ENCODE measurements at places on chromosomes 2 and 18.
A peak's percentile ranks its signal among the peaks of the same experiment; 100 is the strongest.

GRCh38 chr2:119940856-119941255 lies 72.0 kb upstream of the EPB41L5 start:
- DNase-seq = no peak

DNA sequence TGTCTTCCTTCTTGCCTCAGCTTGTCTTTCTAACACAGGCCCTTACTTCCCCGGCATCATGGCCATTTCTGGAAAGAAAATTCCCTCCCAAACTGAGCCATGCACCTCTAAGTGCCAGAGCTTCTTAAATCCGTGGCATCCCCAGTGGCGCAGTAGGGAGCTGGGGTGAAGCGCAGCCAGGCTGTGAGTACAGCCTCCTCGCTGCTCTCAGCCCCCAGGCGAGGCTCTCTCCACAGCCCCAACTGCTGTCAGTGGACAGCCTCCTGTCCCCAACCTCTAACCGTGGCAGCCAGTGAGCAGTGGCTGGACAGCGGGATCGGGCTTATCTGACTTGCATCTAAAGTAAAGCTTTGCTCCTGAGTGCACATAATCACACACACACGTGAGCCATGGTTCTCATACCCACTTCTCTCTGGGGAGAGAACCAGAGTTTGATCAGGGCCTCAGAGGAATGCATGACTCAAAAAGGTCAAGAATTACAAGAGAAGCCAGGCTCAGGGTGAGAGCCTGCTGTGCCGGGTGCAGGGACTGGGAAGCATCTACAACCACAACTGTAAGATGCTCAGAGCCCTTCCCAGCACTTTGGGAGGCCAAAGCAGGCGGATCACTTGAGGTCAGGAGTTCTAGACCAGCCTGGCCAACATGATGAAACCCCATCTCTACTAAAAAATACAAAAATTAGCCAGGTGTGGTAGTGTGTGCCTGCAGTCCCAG lies 50.7 kb downstream of the SFXN5 start:
- DNase-seq = no peak

GRCh38 chr2:168758970-168759820 lies 43.2 kb upstream of the NOSTRIN start:
- DNase-seq = peak; percentile 20

GRCh38 chr2:88481691-88482336 lies 29.3 kb upstream of the FOXI3 start:
- no peak for DNase-seq

DNA sequence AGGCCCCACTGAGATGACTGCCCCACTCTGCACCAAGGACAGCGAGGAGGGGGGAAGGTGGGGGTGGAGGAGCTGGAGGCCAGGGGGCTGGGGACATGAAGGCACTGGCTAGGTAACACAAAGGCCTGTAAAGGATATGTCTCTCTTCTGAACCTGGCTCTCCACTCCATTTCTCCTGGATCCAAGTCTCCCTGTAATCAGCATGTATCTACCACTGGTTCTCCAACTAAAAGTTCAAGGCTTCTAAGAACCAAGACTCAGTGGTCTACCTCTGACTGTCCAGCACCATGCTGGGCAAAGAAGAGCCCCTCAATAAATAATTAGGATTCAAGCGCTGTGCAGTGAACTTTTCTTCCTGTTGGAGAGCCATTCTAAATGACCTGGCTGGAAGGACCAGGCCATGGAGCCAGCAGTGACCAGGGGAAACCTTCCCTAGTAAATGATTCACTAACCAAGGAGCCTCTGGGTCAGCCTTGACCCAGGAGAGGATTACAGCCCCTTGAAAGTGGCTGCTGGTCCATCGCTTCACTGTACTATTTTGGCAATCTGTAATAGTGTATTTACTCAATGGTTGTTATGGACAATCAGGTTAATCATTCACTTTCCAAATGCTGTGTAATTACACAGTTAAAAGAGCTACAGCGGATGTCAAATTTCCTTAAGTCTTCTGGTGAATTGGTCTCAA lies 73.2 kb downstream of the BCL11A start:
- DNase-seq = no peak

- DNase-seq = no peak
Measured at GRCh38 chr2:188291617-188292347, at the start of gene GULP1. Gene GULP1 (plus strand): TSS chr2:188291874. CDS start chr2:188477703, 185,829 bp downstream.

GRCh38 chr18:68233018-68233417 lies 481.9 kb downstream of the TMX3 start:
- DNase-seq = no peak

- DNase-seq = peak; percentile 51
Measured at GRCh38 chr18:63322908-63323634, 3.5 kb upstream of the BCL2 start.

DNA sequence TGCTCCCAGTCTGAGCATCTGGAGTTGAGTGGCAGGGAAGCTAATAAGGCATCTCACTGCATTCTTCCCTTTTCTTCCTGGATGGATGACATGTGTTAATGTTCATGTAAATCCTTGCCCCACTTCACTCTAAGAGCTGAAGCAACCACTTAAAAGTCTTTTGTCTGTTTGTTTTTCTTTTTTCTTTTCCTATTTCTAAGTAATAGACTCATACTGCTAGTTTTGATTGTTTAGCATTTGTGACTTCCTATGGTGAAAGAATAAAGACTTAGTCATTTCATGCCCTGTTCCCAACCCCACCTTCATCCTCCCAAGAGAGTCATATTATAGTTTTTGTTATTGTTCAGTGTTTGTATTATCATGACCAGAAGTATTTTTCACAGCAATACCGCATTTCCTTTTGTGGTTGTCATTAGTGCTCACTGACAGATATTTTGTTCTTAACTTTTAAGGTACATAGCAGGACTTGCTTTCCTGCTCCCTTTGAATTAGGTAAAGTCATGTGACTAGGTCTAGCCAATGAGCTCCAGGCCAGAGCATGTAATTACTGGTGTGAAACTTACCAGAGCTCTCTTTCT lies 18.1 kb upstream of the SPP2 start:
- DNase-seq = no peak

DNA sequence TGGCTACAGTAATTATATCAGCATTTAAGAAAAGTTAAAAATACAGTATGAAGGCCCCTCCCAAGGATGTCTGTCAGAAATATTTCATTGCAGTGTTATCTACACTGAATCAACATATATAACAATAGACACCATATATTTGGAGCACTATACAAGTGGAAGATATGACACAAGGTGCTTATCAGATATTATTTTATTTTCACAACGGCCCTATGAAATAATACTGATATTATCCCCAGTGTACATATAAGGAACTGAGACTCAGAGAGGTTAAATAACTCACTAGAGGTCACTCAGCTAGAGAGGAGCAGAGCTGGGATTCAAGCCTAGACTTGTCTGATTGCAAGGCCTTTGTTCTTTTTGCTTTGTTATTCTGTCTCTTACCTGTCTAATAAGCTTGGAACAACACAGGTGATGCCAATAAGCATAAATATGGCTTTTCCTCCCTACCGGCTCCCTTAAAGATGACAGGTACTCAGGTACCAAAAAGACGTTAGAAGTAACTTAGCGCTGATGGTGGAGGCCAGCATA lies 4.7 kb upstream of the SLC40A1 start:
- no peak for DNase-seq

- no peak for DNase-seq
Measured at GRCh38 chr2:217707131-217707611, 295.6 kb downstream of the TNS1 start.

DNA sequence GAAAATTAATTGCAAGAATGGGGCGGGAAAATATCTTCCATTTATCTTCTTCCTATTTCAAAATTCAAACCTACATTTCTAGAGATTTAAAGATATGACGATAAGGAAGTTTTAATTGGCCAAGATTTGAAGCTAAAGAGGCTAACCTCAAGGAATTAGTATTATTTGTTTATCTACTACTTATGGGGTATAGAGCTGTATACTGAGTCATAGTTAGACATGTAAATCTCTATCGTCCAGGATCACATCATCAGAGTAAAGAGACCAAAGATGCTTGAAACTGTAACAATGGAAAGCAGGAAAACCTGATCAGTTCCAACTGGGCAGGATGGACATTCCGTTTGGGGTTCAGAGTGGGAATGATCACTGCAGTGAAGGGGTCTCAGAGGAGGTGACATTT lies 95.2 kb upstream of the KLF7 start:
- no peak for DNase-seq

DNA sequence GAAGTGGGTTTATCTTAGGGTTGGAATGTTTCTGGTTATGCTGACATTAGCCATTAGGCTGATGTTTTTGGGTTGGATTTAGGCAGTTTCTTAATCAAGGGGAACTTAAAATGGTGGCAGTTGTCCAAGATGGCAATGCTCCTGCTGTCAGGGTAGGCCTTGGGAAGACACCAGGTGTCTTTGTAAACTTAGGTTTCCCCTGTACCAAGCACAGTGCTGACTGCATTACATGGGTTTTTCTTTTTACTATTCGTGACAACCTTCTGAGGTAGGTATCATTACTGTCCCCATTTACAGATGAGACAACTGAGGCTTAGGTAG lies 528 bp upstream of the ATG16L1 start:
- DNase-seq = no peak

GRCh38 chr2:224347176-224348051 lies 54.5 kb downstream of the FAM124B start:
- no peak for DNase-seq

GRCh38 chr2:19504400-19505198 lies 146.2 kb upstream of the OSR1 start:
- DNase-seq = no peak

GRCh38 chr2:5510082-5510481 lies 182.1 kb upstream of the SOX11 start:
- no peak for DNase-seq

- no peak for DNase-seq
Measured at GRCh38 chr2:234500394-234501006, 3.6 kb upstream of the ARL4C start.

DNA sequence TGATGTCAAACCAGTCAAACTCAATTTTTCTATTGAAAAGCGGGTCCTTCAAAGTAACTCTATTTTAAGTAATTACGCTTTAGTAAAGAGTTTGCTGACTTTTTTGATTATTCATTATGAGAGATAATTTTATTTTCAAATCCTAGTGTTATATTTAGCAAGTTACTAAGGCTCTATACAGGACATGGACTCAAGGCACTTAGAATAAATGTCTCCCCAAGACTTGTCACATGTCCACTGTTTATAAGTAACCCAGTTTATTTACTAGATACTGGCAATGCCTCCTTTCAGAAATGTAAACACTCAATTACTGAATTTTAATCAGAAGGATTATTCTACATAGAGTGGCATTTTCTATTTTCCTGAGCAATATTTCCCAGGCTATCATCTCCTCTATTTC lies 638.1 kb downstream of the ERBB4 start:
- DNase-seq = no peak

- no peak for DNase-seq
Measured at GRCh38 chr2:171545086-171545485, 22.8 kb downstream of the CYBRD1 start.

DNA sequence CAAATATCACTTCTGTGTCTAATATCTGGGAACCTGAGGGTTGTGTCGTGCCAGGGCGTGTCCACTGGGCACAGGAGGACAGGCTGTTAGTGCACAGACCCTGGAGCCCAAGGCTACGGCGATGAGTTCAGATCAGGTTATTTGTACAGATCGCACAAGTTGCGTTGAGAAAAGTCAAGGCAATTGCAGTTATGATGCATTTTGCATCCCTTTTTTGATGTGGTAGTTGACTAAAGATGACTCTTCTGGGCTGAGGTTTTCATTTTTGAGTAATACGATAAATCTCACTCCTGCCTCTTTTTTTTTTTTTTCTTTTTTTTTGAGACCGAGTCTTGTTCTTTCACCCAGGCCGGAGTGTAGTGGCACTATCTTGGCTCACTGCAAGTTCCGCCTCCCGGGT lies 7.2 kb downstream of the RBFA start:
- DNase-seq = no peak

DNA sequence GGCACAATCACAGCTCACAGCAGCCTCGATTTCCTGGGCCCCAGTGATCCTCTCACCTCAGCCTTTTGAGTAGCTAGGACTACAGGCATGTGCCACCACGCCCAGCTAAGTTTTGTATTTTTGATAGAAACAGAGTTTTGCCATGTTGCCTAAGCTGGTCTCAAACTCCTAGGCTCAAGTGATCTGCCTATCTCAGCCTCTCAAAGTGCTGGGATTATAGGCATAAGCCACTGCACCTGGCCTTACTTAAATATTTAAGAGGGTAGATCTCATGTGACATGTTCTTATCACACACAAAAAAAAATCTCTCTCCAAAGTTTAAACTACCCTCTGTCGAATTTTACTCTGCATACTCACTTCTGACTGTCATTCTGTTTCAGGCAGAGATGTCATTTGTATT lies 75.4 kb upstream of the CHRNA1 start:
- no peak for DNase-seq

DNA sequence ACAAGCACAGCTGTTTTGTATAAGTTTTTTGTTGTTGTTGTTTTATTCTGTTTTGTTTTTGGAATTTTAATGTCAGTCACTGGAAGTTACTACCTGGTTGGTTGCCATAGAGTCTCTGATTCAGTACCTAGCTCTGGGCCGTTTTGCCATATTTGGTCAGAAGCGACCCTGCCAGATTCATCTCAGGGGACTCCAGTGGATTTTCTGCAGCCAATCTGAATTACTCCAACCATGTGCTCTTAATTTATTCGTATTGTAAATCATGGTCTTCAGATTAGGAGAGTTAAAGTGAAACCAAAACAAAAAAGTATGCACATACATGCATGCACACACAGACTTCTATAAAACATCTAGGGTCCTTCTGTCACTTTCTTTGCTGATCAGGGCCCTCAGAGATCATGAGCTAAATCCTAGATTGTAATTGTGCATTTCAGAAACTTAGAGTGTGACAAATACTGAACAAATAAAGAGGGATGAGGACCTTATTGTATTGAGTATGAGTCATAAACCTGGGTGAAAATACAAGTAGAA lies 317.4 kb upstream of the UBE2E3 start:
- DNase-seq = no peak

DNA sequence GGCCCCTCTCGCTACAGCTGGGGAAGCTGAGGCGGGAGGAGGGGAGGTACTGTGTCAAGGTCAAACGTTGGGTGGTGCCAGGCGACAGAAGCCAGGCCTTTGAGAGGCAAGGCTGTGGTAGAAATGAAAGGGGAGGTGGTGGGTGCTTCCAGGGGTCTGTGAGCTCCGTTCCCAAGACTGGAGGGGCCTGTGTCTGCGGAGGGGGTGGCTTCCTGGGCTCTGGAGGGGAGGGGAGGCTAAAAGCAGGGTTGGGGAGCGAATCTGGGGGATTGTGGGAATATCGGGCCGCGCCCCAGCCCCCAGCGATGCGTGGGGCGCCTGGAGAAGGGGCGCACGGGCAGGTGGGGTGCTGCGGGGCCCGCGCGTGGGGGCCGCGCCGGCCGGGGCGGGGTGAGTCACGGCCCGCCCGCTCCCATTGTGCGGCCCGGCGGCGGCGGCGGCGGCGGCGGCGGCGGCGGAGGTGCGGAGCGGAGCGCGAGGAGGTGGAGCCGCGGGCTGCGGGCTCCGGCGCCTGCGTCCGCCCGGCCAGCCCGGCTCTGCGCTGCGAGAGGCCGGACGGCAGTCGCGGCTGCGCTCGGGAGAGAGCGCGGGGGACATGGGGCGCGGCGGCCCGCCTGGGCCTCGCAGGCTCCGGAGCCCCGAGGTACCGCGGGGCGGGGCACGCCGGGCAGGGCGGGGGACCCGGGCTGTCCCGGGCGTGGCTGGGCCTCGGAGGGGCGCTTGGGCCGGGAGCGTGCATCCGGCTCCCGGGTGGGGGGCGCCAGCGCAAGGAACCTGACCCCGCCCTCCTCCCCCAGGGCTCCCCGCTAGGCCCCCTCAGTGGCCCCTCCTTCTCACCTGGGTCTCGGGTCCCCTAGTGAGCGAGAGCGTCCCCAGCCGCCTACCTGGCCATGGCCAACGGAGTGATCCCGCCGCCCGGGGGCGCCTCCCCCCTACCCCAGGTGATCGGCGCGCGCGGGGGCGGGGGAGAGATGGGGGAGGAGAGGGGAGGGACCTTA lies at the start of gene SLC4A3:
TSS of gene SLC4A3 (plus strand) at position 528 of the 998 bp plus-strand sequence. CDS start at position 891, 363 bp downstream.
- DNase-seq = no peak
